ENCODE measurements at places on chromosomes 1 and 21.

GRCh38 chr1:77281491-77282186, at the start of gene AK5:
TSS of gene AK5 (plus strand) at chr1:77282019. CDS start at chr1:77282314, 295 bp downstream.
- DNase-seq: peak; percentile 27

DNA sequence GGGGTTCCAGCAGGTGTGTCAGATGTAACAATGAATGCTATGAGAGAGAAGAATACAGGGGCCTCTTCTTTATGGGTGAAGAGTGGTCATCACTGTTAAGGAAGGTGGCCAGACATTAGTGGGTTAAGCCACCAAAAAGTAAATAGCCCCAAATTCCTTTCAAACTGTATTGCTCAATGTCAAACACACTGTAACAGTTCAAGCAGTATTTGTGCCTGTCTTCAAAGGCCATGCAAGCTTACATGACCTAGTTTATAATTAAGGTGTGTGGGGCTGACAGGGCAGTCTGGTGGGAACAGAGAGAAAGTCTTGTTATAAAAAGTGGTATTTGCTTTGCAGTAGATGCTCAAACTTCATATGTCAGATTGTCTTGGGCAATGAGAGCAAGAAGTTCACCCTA, 18.5 kb downstream of the CHIT1 start:
- no peak for DNase-seq

DNA sequence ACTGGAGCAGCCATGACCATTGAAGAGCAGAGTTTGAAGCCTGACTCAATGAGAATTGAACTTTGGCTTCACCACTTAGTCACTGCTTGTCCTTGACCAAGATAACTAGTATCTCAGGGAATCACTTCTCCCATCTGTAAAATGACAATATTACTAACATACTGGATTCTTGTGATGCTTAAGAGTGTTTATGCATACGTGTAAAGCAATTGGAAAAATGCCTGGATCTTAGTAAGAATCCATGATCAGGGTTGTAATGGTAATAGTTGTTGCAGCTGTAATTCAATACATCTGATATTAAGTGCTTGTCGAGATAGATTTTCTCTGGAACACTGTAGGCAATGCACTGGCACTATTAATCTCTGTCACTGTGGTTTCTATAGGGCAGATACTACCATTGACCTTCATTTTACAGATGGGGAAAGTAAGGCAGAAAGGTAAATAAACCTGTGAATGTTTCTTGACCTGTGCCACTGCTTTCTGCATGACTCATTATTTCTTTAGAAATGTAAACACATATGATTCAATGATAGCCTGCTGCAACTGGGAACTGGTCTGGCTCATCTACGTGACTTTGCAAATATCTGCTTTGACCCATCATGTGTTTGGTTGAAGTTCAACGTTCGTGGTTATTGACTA, 662.5 kb downstream of the PLA2G4A start:
- no peak for DNase-seq

DNA sequence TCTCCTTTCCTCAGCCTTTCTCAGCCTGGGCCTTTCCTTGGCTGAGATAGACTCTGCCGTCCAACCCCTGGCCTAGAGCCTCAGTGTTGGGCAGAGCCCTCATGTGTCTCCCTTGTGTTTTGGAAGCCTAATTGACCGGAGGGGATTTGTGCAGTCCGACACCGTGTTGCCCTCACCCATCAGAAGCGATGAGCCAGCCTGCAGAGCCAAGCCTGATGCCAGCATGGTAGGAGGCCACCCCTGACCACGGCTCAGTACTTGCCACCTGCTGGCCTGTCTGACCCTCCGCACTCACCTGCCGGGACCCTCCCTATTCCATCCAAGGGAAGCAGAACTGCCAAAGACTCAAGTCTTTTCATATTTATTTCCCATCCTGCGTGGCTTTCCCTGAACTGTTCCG, 9.3 kb upstream of the SFN start:
- no peak for DNase-seq

Measured in stimulated activated CD8-positive, alpha-beta memory T cell treated with anti-CD3 and anti-CD28 coated beads, Interleukin-2, amount 100 ng/mL, for 48 hours (primary cell).